ENCODE measurements at places on chromosomes 13 and 19.

GRCh38 chr13:39596685-39597084, 6.3 kb downstream of the LHFPL6 start:
- DNase-seq, result no peak
- H3K27me3 ChIP-seq, result no peaks in the 10 kb centered on the region
- no peak overlapping the region for H3K4me3 ChIP-seq
- no peak overlapping the region for H3K27ac ChIP-seq
- no peaks in the 10 kb centered on the region for H3K4me1 ChIP-seq

GRCh38 chr19:13007292-13008045, 12.2 kb downstream of the NFIX start:
- no peak overlapping the region for H3K27ac ChIP-seq
- peaks cover 59% of the 10 kb centered on the region for H3K27me3 ChIP-seq
- no peaks in the 10 kb centered on the region for H3K36me3 ChIP-seq
- DNase-seq, result no peak
- H3K4me3 ChIP-seq, result no peak overlapping the region
- peaks cover 13% of the 10 kb centered on the region for H3K4me1 ChIP-seq

DNA sequence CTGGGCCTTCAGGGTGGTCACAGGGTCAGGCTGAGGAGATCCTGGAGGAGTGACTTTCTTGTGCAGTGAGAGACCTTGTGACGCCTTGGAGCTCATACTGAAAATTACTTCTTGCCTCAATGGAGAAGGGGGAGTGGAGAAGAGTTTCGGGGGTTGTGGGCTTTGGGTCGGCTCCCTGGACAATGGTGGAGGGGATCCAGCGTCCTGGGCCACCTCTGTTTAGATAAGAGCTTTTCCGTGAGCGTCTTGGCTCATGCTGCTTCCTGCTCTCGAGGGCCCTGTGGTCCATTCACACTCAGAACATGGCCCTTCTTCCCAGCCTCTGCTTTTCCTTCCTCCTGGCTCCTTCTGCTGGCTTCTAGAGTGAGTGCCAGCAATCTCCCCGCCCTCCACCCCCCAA, 81.9 kb downstream of the FLT1 start:
- H3K36me3 ChIP-seq, result peaks cover 3% of the 10 kb centered on the region
- H3K4me3 ChIP-seq, result no peak overlapping the region
- no peak for DNase-seq

GRCh38 chr13:50871405-50871804, 27.9 kb upstream of the DLEU7 start:
- DNase-seq, result no peak
- H3K4me3 ChIP-seq, result no peak overlapping the region
- no peaks in the 10 kb centered on the region for H3K27me3 ChIP-seq
- no peaks in the 10 kb centered on the region for H3K4me1 ChIP-seq
- H3K36me3 ChIP-seq, result no peaks in the 10 kb centered on the region

DNA sequence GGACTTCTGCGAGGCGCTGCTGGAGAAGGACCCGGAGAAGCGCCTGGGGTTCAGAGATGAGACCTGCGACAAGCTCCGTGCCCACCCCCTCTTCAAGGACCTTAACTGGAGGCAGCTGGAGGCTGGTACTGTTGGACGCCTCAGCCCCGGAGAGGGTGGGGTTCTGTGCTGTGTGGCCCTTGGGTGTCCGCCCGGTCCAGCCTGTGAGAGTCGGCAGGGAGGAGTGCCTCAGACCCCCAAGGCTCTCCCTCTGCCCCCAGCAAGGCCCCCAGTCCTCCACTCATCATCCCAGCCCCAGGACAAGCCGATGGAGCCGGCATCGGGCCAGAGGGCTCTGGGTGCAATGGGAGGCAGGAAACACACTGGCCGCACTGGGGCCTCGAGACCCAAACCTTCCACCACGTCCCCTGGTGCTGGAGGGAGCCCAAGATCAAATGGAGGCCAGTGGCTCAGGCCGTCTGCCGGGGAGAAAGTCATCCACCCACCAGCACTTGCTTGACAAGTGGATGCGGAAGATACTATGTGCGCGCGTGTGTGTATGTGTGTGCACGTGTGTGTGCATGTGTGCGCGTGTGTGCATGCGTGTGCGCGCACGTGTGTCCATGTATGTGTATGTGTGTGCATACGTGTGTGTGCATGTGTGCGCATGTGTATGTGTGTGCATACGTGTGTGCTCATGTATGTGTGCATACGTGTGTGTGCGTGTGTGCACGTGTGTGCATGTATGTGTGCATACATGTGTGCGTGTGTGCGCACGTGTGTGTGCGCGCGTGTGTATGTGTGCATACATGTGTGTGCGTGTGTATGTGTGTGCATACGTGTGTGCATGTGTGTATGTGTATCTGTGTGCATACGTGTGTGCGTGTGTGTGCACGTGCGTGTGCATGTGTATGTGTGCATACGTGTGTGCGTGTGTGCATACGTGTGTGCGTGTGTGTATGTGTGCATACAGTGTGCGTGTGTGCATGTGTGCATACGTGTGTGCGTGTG, 25.8 kb upstream of the TMEM255B start:
- no peaks in the 10 kb centered on the region for H3K4me1 ChIP-seq
- no peak overlapping the region for H3K27ac ChIP-seq
- H3K4me3 ChIP-seq, result no peak overlapping the region
- DNase-seq, result no peak
- H3K27me3 ChIP-seq, result no peaks in the 10 kb centered on the region
- no peaks in the 10 kb centered on the region for H3K36me3 ChIP-seq

DNA sequence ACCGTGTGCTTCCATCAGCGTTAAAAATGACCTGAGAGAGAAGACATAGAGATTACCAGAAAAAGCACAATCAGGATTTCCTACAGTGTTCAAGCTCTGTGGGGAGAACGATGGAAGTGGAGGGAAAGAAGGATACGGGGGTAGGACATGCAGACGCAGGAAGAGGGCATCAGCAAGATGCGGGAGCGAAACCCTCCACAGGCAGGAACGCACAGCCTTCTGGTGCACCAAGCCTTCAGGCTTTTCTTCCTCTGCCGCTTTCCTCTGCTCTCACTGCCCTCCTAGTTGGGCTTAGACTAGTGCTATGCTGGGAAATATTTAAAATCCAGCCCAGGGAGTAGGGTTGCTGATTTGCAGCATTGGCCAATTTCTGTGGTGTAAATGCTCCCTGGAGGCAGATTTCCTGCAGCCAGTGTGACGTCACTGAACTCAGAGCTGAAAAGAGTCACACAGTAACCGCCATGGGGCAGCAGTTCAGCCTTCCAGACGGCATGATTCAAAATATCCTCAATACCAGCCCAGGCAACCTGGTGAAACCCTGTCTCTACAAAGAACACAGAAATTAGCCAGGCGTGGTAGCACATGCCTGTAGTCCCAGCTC, 205.1 kb upstream of the SOX1 start:
- H3K27me3 ChIP-seq, result no peaks in the 10 kb centered on the region
- no peaks in the 10 kb centered on the region for H3K36me3 ChIP-seq
- no peak overlapping the region for H3K4me3 ChIP-seq
- no peaks in the 10 kb centered on the region for H3K4me1 ChIP-seq

DNA sequence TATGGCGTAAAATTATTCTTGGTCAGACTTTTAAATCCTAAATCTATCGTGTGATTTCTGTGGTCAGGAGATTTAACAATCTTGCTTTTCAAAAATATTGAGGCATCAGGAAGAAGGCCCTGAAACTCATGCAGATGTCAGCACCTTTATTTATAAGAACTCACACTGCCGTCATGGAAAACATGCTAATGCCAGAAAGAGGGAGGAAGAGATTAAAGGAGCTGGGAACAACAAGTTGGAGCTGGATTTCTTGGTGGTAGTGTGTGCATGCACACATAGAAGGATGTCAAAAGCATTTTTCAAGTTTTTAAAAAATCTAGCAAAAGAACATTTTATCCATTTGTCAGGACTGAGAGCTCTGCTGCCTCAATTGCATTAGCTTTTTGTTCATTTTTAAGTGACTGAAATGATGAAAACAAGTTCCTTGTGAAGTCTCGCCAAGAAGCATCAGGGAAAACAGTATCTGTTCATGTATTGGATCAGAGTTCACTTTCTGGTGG, 342.5 kb downstream of the SPRY2 start:
- H3K4me3 ChIP-seq, result no peak overlapping the region
- no peaks in the 10 kb centered on the region for H3K27me3 ChIP-seq
- no peaks in the 10 kb centered on the region for H3K36me3 ChIP-seq
- H3K4me1 ChIP-seq, result no peaks in the 10 kb centered on the region
- DNase-seq, result no peak
- H3K27ac ChIP-seq, result no peak overlapping the region

DNA sequence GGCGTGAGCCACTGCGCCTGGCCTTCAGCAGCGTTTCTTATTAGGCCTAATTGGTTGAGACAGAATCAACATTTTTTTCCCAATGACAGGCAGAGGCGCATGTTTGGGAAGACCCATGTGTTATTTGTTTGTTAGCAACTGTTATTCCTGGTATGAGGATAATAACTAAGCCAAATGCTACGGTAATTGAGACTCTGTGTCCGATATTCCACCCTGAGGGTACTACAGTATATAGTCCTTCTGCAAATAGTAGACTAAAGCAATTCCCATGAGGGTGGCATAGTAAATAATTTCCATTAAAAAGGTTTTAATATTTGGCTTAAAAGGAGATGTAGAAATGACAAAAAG, 18.4 kb upstream of the CCL25 start:
- no peak for DNase-seq
- no peaks in the 10 kb centered on the region for H3K27me3 ChIP-seq
- H3K36me3 ChIP-seq, result no peaks in the 10 kb centered on the region
- no peak overlapping the region for H3K27ac ChIP-seq
- no peak overlapping the region for H3K4me3 ChIP-seq

- H3K27ac ChIP-seq, result no peak overlapping the region
- H3K36me3 ChIP-seq, result no peaks in the 10 kb centered on the region
Measured at GRCh38 chr19:35204799-35205732, 23.5 kb downstream of the FAM187B start.

GRCh38 chr13:44237276-44237767, 136.3 kb upstream of the SERP2 start:
- H3K4me1 ChIP-seq, result peaks cover 2% of the 10 kb centered on the region
- DNase-seq, result no peak
- H3K27ac ChIP-seq, result no peak overlapping the region

GRCh38 chr13:50441130-50441529, 402.4 kb downstream of the DLEU7 start:
- no peak for DNase-seq
- H3K4me3 ChIP-seq, result no peak overlapping the region
- H3K4me1 ChIP-seq, result 0 out of 2 replicates have a peak, but pooled peaks cover 2% of the 10 kb centered on the region
- H3K36me3 ChIP-seq, result no peaks in the 10 kb centered on the region
- H3K27ac ChIP-seq, result no peak overlapping the region

DNA sequence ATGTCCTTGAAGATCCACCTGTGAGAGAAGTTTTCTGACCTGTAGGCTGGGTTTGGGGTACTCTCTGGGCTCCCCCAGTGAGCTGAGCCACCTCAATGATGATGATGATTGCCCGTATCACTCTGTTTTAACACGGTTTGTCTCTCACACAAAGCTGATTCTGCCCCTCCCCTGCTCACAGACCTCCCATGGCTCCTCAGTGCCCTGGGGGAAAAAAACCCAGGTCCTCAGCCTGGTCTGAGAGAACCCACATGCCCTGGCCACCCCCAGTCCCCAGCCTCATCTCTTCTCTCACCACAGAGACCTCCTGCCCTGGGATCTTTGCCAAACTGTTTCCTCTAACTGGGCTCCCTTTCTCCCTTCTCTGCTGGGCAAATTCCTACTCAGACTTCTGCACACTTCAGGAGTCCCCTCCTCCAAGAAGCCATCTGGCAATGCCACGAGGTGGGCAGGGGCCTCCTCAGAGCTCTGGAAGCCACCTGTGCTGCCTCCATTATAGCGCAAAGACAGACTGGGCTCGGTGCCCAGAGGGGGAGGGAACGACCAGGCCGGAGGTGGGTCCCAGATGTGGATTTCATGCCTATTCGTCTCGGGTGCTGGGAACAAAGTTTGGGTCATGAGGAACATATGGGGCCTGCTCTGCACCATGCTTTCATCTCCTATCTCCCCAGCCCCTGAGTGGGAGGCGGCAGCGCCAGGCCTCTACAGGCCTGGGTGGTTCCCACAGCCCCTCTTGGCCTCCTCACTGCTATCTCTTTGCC, 8.5 kb upstream of the CA11 start:
- H3K4me1 ChIP-seq, result no peaks in the 10 kb centered on the region
- DNase-seq, result no peak
- no peak overlapping the region for H3K27ac ChIP-seq

DNA sequence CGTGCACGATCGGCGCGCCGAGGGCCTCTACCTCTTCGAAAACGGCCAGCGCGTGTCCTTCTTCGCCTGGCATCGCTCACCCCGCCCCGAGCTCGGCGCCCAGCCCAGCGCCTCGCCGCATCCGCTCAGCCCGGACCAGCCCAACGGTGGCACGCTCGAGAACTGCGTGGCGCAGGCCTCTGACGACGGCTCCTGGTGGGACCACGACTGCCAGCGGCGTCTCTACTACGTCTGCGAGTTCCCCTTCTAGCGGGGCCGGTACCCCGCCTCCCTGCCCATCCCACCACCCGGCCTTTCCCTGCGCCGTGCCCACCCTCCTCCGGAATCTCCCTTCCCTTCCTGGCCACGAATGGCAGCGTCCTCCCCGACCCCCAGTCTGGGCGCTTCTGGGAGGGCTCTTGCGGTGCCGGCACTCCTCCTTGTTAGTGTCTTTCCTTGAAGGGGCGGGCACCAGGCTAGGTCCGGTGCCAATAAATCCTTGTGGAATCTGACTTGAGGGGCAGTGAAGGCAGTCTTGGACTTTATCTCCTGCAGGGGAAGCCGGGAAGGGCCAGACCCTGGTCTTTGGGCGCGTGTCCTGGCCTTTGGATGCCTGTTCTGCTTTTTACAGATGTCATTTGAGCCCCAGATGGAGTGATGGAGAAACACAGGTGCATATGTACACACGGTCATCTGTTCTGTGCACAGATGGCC, 2.2 kb downstream of the CLEC11A start:
- no peaks in the 10 kb centered on the region for H3K4me1 ChIP-seq
- no peaks in the 10 kb centered on the region for H3K27me3 ChIP-seq
- H3K27ac ChIP-seq, result no peak overlapping the region
- H3K36me3 ChIP-seq, result peaks cover 3% of the 10 kb centered on the region
- no peak overlapping the region for H3K4me3 ChIP-seq
- DNase-seq, result no peak

DNA sequence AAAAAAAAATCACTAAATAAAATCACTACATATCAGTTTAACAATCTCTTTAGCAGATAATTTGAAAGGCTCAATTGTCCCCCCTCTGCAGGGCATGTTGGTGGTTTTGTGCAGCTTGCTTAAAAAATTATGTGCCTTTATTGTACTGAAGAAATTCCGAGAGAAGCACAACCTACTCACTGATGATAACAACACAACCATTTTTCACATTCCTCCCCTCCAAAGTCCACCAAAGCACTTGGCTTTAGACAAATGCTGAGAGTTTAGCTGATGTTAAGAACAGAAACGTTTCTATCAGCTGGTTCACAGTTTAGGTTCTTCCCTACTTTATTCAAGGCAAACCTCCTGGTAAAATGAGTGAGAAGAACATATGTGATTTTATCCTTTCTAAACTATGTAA, 923 bp downstream of the DOCK9 start:
- no peaks in the 10 kb centered on the region for H3K4me1 ChIP-seq
- H3K36me3 ChIP-seq, result no peaks in the 10 kb centered on the region
- H3K27ac ChIP-seq, result no peak overlapping the region
- H3K4me3 ChIP-seq, result no peak overlapping the region

GRCh38 chr13:33758113-33758512, 59.8 kb upstream of the RFC3 start:
- H3K4me1 ChIP-seq, result no peaks in the 10 kb centered on the region
- no peaks in the 10 kb centered on the region for H3K36me3 ChIP-seq
- no peak overlapping the region for H3K27ac ChIP-seq
- DNase-seq, result no peak
